GM04504 (cell line): ENCODE measurements at places on chromosomes 7 and 10.

GRCh38 chr7:76509931-76510877 lies at the start of gene UPK3B:
Gene UPK3B (plus strand): TSS chr7:76510552. CDS start chr7:76510653, 101 bp downstream.
- no peak for DNase-seq

- no peak for DNase-seq
These were observed 32.4 kb downstream of the WBP1L start for GRCh38 chr10:102775935-102776669.

DNA sequence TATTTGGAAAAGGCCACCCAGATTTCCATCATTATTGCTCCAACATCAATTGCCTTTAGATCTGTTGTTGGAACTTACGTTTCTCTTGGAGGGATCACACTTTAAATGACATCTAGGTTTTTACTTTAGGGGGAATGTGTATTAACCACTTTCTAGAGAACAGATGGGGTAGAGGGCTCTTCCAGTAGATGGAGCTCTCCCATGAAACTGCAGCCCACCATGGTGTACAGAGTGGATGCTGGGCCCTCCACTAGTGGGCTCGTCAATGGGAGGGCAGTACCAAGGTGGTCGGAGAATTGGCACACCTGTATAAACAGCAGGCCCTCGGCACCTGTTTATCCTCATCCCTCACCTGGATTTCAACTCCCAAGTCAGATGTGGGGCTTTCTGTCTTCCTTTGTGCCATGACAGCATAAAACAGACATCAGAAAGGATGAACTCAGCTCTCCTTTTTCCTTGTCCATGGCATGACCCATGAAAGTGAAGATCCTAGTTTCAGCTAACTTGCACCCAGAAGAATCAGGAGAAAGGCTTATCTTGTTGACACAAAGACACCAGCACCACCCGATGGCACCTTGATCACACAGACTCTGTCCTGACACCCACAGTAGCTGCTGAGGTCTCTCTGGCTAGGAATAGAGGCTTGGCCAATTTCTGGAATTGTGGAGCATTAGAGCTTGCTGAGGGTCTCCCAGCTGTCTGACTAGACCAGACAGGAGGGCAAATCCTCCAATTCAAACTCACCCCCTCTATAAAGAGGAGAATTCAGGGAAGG lies 150.5 kb downstream of the CYP26A1 start:
- no peak for DNase-seq

GRCh38 chr10:1715821-1716220 lies 21.5 kb downstream of the ADARB2 start:
- no peak for DNase-seq

DNA sequence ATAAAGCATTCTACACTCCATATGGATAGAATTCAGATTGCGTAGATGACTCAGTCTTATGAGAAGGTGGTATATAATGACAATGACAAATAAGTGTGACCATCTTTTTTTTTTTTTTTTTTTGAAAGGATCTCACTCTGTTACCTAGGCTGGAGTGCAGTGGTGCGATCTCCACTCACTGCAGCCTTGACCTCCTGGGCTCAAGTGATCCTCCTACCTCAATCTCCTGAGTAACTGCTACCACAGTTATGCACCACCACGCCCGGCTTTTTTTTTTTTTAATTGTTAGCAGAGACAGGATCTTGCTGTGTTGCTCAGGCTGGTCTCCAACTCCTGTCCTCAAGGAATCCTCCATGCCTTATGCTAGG lies 43.2 kb upstream of the NRP1 start:
- peak; percentile 62 for DNase-seq

GRCh38 chr10:86868353-86868752 lies 89.1 kb downstream of the MMRN2 start:
- DNase-seq, result no peak

DNA sequence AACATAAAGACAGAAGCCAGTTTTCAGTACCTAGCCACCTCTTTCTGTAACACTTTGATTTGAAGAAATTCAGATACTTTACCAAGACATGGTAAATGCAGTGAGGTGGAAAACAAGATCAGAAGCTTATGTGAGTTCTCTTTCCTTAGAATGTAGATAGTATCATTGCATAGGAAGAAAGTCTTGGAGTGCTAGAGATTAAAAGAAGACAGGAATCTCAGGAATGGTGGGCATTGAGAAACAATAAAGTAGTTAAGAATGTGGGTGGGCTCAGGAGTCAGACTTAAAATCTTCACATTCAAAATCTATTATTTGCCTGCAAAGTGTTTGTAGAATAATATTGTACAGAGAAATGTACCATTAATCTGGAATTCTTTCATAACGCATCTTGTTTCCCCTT lies 58.9 kb downstream of the POLL start:
- no peak for DNase-seq

DNA sequence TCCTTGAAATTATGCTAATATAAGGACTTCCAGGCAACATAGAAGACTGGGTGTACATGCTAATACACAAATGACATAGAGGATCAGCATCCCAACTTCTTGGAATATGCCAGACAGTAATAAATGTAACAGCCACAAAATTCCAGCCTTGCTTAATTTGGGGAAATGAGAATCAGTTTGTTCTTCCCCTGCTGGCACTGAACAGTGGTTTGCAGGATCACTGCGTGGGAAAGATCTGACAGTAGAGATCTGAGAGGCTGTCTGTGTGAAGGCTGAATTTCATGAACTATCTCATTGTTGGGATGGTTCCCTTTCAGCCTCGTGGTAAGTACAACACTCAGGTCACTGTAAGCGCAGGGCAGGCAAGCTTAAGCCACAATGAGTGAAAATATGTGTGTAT lies 1078.0 kb downstream of the LRMDA start:
- no peak for DNase-seq

GRCh38 chr7:83413831-83414230 lies 235.1 kb downstream of the SEMA3E start:
- DNase-seq, result no peak

- no peak for DNase-seq
These were observed 5.5 kb downstream of the HOXA4 start for GRCh38 chr7:27124902-27125689.

GRCh38 chr10:74988832-74989561 lies 122.5 kb upstream of the SAMD8 start:
- no peak for DNase-seq

DNA sequence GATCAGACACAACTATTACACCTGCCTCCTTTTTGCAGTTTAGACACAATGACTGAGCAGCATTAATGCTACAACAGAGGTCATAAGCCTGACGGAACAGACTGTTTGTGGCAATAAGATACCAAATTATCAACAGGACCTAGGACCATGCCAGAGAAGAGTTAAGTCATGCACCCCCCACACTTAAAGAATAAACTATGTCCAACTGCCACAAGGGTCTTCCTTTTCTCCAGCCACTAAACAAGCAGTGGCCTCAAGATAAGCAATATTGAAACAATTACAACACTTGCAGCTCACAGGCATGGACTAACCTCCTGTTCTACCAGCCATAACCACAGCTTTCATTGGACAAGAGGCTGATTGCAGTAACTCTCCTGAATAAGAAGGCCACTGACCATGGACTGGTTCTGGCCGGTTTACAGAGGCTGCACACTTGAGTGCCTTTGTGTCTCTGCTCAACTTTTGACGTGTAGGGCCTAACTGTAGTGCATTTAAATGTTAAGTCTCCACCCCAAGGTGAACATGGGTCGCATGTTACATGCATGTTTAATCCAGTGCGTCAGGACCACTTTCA lies 104.4 kb downstream of the STRA8 start:
- no peak for DNase-seq

GRCh38 chr10:121683366-121683765 lies 85.1 kb upstream of the FGFR2 start:
- DNase-seq, result no peak

DNA sequence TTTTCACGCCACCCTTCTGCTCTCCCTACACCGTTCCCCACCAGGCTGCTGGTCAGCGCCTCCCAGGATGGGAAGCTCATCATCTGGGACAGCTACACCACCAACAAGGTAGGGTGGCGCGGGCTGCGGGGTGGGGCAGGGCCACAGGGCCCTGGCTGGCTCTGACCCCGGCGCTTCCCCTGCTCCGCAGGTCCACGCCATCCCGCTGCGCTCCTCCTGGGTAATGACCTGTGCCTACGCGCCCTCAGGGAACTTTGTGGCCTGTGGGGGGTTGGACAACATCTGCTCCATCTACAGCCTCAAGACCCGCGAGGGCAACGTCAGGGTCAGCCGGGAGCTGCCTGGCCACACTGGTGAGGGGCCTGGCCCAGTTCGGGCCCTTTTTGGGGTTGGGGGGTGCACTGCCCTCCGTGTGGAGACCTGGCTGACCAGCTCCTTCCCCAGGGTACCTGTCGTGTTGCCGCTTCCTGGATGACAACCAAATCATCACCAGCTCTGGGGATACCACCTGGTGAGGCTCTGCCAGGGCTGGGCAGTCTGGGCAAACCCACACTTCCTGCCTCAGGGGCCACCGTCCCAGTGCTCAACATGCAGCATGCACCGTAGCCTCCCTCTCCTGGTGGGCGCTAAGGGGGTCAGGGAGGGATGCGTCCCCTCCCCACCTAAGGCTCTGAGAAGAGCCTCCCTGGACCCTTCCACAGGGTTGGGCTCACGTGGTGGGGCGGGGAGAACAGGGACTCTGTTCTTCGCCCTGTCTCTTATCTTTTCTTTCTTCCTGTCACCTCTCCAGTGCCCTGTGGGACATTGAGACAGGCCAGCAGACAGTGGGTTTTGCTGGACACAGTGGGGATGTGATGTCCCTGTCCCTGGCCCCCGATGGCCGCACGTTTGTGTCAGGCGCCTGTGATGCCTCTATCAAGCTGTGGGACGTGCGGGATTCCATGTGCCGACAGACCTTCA lies 4.0 kb downstream of the GNB2 start:
- DNase-seq, result no peak

DNA sequence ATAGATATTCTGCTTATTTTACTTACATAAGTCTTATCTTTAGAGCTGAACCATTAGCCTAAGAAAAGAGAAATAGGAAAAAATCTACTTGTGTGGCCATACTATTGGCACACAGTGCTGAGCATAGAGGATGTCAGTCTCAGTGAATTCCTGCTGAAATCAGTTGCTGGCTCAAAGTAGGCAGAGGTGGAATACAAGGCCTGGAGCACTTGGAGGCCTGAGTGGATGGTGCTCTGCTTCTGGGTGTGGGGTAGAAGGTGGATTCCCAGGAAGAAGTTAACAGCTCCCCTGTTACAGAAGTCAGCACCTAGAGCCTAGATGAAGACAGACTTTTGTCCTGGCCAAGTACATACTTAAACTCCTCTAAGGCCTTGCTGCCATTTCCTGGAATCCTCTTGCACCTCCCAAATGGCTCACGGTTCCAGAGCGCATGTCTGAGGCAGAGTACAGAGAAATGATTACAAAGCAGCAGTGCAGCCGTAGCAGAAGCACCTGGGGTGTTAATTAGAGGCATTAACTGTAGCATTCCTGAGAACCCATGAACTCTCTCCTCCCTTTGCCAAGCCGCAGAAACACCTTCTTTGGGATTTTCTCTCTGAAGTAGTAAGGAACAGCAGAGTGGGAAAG lies 18.0 kb upstream of the XPNPEP1 start:
- no peak for DNase-seq

DNA sequence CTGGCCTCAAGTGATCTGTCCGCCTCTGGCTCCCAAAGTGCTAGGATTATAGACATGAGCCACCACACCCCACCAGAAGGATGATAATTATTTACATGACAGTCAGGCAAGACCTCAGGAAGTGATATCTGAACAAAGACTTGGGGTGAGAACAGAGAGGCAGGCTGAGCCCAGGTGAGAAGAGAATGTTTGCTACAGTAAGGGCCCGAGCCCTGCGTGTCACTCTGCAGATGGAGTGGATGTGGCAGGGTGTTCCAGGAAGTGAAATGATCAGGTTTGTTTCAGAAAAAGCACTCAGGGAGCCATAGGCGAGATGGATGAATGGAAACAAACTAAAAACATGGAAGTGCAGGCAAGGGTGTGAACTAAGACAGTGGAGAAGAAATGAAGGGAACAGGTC lies 22.2 kb downstream of the SFMBT2 start:
- DNase-seq, result no peak

DNA sequence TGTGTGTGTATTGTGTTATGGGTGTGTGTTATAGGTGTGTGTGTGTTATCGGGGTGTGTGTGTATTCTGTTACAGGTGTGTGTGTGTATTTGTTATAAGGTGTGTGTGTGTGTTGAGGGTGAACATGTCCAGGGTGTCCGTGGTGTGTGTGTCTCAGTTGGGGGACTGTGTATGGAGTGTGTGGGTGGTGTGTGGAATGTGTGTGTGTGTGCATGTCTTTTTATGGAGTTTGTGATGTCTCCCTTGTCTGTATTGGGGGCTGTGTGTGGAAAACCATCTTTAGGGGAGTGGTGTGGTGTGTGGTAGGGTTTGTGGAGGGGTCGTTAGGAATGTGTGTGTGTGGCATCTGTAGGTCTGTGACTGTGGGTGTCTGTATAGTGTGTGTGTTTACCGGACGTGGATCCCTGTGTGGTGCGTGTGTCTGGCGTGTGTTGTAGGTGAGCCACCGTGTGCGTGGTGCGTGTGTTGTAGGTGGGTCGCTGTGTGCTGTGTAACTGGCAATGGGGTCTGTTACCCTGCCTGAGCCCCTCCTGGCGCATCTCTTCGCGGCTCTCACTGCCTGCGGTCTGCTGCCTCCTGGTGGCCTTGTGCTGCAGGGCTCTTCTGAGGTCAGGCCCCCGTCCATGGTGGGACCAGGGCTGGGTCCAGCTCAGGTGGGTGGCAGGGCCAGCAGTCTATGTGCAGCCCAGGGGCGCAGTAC lies 61.7 kb downstream of the PALD1 start:
- DNase-seq, result no peak

GRCh38 chr10:107616463-107617410 lies 452.2 kb upstream of the SORCS1 start:
- DNase-seq, result peak; percentile 14

- peak; percentile 84 for DNase-seq
These were observed at the start of the genes ARMC10 and FBXL13 for GRCh38 chr7:103074519-103075336. Gene ARMC10 (plus strand): TSS chr7:103075140. CDS start chr7:103075273, 133 bp downstream. Gene FBXL13 (minus strand): TSS chr7:103074796.

- DNase-seq, result no peak
These were observed 88.4 kb downstream of the SH3PXD2A start for GRCh38 chr10:103766751-103767505.

DNA sequence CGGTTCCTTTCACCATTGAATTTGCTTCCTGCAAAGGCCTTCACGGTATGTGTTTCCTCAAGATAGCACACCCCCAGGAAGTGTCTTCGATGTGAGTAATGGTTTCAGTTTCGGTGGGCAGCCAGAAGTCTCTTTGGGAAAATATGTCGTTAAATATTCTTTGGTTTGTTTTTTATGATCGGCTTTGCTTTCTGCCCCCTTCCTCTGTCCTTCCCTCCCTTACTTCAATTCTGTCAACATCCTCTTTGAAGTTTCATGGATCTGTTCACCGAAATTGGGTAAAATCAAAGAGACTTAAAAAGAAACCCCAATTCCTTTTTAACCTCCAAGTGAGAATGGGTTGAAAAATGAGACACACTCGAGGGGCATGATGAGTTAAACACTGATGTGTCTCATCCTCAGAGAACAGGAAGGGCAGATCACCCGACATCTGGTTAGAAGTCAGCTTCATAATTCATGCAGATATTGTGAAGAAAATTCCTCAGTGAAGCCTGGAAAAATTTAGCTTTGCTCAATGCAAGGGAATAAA lies 170.8 kb upstream of the HABP2 start:
- DNase-seq, result peak; percentile 55
